GF-D8 (cell line): ENCODE measurements at places on chromosomes 2 and 18.

- no peak for DNase-seq
Measured at GRCh38 chr18:63747006-63747405, 28.2 kb upstream of the SERPINB7 start.

GRCh38 chr2:12254280-12254860, 462.4 kb upstream of the TRIB2 start:
- DNase-seq, result no peak

GRCh38 chr2:156423674-156424282, 12.4 kb upstream of the GPD2 start:
- DNase-seq, result no peak

DNA sequence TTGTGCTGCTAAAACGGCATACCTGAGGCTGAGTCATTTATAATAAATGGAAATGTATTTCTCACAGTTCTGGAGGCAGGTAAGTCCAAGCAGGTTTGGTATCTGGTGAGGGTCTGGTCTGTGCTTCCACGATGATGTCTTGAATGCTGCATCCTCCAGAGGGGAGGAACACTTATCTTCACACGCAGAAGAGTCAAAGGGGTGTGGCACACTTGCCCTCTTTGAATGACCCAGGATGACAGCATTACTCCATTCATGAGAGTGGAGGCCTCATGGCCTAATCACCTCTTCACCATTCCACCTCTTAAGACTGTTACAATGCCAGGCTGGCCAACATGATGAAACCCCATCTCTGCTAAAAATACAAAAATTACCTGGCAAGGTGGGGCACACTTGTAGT, 61.0 kb downstream of the NCAPH start:
- no peak for DNase-seq

GRCh38 chr2:15941871-15942710, 1.7 kb downstream of the MYCN start:
- DNase-seq, result no peak

- DNase-seq, result no peak
Measured at GRCh38 chr2:237573721-237574415, 7.5 kb downstream of the PRLH start.

DNA sequence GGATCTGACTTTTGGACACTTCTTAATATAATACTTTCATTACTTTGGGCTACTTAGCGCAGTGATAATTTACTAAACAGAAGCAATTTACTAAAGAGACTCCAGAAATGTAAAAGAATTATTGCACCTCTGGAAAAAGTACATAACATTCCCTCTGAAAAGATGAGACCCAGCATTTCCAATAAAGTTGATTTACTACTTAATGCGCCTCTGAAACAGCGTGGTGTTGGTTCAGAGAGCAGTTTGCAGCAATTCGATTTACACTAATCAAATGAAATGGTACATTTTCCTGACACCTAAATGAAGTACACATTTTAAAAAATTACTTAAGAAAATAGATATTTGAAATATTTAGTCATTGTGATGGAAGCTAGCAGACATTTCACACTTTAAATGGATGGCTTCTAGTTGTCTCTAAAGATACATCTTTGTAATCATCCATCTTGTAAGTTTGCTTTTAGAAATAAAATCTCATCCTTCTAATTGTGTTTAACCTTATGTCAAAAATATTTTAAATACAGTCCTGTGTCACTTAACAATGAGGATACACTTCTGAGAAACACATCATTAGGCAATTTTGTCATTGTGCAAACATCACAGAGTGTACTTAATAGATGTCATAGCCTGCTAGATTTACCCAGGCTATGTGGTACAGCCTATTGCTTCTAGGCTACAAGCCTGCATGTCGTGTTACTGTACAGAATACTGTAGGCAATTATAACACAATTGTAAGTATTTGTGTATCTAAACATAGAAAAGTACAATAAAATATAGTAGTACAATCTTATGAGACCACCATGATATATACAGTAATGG, 284.6 kb upstream of the UBE2E3 start:
- no peak for DNase-seq
